ENCODE measurements at places on chromosomes 2 and 18.

- H3K4me1 ChIP-seq, result no peaks in the 10 kb centered on the region
- no peaks in the 10 kb centered on the region for H3K27me3 ChIP-seq
- H3K4me3 ChIP-seq, result no peak overlapping the region
- H3K27ac ChIP-seq, result no peak overlapping the region
- no peaks in the 10 kb centered on the region for H3K36me3 ChIP-seq
- no peak for DNase-seq
These were observed 25.5 kb upstream of the PPP1CB start for GRCh38 chr2:28726177-28726576.

GRCh38 chr2:204665771-204666170, 120.5 kb downstream of the PARD3B start:
- no peaks in the 10 kb centered on the region for H3K27me3 ChIP-seq
- no peak for DNase-seq
- no peaks in the 10 kb centered on the region for H3K36me3 ChIP-seq
- H3K4me1 ChIP-seq, result peaks cover 11% of the 10 kb centered on the region

DNA sequence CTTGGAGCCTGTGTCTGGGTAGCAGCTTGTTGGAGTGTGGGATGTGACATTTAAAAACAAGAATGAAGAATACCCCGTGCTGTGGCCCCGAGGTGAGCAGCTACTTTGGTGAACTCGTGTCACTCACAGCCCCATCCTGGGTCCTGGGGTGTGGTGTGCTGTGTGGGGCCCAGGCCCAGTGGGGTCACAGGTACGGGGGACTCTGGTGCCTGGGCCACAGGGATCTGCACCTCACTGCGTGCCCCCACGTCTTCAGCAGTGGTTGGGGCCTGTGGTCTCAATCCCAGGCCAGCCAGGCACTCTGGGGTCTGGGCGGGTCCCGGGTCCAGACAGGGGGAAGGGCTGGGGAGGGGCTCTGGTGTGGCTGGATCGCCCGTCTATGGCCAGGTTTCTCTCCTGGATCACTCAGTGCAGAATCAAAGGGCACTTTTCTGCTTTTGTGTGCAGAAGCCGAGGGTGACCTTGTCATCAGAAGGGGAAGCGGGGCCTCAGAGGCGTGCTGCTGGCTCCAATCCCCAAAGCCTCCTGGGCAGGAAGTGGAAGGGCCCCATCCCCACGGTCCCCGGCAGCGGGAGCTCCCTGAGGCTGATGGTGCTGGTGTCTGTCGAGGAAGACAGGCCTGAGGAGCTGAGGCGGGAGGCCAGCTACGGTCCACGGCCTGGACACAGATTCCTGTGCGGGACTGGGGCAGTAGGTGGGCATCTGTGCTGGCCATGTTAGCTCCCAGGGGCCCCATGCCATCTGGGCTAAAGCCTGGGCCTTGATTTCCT, 1.4 kb downstream of the GPR35 start:
- no peaks in the 10 kb centered on the region for H3K36me3 ChIP-seq
- DNase-seq, result peak; percentile 7
- no peak overlapping the region for H3K4me3 ChIP-seq

DNA sequence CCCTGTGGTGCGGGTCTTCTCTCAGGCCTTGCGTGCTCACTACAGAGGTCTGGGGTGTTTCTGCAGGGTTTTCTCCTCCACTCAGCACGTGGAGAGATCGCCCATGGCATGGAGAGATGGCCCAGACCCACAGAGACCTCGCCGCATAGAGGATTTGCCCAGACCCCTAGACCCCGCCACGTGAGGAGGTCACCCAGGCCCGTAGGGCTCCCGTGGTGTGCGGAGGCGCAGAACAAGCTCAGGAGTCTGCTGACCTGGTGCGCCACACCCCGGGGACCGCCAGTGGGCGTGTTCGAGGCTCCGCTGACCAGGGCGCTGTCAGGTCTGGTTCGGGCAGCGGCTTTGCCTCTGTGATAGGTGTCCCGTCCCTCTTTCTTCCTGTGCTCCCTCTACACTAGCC, 64.5 kb downstream of the ADI1 start:
- no peaks in the 10 kb centered on the region for H3K4me1 ChIP-seq
- H3K27me3 ChIP-seq, result no peaks in the 10 kb centered on the region
- DNase-seq, result no peak
- no peak overlapping the region for H3K4me3 ChIP-seq

- H3K27me3 ChIP-seq, result no peaks in the 10 kb centered on the region
- H3K36me3 ChIP-seq, result no peaks in the 10 kb centered on the region
- H3K4me3 ChIP-seq, result no peak overlapping the region
These were observed 7.4 kb downstream of the RESP18 start for GRCh38 chr2:219325136-219325535.

DNA sequence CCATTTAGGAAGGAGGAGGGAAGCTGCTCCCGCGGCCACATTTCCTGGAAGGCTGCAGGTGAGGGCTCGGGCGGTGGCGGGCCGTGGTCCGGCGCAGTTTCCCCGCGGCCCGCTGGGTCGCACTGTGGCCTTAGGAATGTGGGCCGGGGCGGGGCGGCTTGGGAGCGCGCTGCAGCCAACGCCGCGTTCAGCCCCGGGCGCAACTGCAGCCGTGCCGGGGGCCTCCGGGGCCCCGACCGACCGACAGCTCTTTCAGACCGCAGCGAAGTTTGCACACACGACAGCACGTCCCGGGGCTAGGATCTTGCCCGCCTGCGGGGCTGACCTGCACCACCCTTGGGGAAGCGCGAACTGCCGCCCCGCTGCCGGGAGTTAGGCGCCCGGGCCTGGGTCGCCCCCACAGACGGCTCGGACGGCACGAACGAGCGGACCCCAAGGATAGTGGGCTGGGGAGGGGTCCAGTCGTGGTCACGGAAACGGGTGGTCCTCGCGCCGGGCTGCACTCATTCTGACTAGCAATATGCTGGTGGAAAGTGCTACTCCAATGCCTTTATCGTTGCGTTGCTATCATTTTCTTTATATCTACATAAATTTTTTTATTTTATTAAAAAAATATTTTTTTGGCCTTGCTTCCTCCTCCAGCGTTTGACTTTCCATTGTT, 69.9 kb upstream of the DLX2 start:
- H3K27ac ChIP-seq, result no peak overlapping the region
- DNase-seq, result peak; percentile 57
- peak overlapping the region; percentile 55 for H3K4me3 ChIP-seq
- H3K36me3 ChIP-seq, result no peaks in the 10 kb centered on the region
- no peaks in the 10 kb centered on the region for H3K27me3 ChIP-seq
